Memory B cell (primary cell): ENCODE measurements at places on chromosomes 13 and 19.

DNA sequence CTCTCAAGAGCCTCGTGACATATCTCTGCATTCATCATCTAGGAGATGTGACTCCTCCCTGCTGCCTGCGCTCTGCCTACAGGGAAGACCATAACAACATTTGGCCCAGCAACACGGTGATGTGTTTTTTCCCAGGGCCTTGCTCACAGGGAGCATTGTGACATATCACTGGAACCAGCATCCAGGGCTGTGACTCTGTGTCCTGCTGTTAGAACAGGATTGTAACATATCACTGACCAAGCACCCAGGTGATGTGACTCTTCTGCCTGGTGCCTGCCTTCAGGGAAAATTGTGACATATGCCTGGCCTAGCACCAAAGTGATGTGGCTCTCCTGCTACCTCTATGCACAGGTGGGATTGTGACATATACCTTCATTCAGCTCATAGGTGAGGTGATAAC, 79.4 kb upstream of the ZNF43 start:
- no peak for DNase-seq

GRCh38 chr19:50181121-50181520, 18.0 kb upstream of the IZUMO2 start:
- no peak for DNase-seq

DNA sequence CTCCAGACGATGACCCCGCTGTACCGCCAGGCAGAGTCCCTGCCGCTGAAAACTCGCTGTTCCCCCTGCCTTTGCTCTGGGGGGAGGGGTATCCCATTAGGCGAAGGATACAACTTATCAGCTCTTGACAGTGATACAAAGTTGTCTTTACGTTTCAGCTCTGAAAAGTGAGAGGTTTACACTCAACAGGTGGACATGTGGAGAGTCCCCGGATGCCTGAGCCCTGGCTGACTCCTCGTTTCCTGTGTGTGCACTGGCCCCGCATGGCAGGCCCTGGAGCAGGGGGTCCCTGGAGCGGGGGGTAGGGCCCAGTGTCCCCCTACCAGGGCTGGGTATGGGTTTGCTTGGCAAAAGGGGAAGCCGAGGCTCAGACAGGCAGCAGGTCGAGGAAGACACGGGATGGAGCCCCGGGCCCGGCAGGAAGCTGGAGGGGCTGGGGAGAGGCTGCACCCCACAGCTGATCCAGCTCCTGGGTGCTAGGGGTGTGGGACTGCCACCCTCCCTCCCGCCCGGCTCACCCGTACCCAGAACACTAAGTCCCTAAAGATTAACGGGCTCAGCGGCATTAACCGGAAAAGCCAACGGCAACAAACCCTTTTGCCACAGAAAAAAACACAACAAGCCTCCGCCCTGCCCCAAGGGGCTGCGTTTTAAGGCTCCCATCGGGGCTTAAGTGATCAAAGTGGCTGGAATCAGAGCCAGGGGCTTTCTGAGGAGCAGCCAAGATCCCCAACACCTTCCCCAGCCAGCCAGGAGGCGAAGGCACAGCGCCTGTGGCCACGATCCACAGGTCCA, 5.6 kb downstream of the TCF3 start:
- no peak for DNase-seq

- no peak for DNase-seq
These were observed 78.3 kb downstream of the TSHZ3 start for GRCh38 chr19:31270897-31271296.

DNA sequence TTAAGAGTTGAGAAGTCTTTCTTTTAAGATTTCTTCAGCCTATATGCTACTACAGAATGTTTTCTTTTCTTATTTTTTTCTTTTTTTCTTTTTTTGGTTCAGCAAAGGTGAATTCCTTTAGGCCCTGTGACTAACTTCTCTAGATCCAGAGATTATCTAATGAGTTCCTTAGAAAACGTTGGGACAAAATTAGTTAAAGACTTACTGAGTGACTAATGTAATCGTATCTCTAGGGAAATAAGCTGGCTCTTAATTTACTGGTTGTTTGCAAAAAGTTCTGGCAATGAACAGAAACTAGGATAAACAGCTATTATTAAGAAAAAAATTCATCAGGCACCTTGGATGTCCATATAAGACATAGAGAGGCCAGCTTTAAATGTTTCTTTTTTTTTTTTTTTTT, 30.7 kb upstream of the CSNK1A1L start:
- no peak for DNase-seq

- DNase-seq: no peak
These were observed 22.5 kb downstream of the DHRS12 start for GRCh38 chr13:51781246-51782022.

DNA sequence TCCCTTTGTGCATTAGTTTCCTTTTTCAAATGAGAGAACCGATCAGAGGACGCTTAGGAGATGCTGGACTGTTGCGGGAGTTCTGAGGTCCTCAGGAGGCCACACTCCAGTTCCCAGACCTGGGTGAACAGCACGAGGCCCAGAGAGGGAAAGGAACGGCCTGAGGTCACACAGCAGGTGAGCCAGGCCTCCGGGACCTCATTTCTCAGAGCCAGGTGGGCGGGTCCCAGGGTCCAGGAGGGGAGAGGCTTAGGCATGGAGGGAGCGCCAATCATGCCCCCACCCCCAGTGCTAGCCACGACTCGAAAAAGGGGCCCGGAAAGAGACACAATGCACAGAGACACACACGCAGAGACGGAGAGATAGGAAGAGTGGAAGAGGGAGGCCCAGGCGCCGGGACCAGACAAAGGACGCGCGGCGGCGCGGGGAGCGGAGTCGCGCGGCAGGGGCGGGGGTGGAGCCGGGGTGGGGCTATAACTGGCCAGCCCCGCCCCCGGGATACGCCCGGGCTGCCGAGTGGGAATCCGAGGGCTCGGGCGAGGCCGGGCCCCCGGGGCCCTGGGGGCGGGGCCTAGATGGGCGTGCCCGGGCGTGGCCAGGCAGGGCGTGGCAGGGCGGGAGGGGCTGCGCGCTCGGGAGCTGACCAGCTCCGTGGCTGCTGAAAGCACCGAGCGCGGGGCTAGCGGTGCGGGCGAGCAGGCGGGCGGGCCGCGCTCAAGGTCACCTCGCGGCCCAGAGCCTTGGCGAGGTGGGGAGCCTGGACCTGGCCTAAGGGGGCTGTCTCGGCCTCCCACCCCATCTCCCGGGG, 1.6 kb downstream of the ELAVL3 start:
- no peak for DNase-seq

GRCh38 chr13:44540761-44541434, 35.2 kb downstream of the TSC22D1 start:
- DNase-seq: no peak

GRCh38 chr13:106755542-106755941, 187.6 kb upstream of the ARGLU1 start:
- DNase-seq: no peak

- no peak for DNase-seq
These were observed 51.6 kb upstream of the UBL3 start for GRCh38 chr13:29901710-29902631.

DNA sequence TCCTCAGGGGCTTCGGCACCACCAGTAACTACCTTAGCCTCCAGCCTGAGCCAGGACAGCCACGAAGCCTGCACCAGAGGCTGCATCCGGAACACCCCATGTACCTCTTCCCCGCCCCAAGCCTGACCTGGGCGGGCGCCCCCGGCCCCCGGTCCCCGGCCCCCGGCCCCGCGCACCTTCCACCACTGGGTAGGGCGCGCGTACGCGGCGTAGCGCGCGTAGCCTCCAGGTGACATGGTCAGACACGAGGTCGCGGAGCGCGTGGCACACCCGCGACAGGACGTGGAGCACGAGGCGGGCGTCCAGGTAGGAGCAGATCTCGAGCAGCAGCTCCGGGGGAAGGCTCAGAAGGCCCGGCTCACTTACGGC, 450 bp downstream of the FBXW9 start:
- DNase-seq: no peak

DNA sequence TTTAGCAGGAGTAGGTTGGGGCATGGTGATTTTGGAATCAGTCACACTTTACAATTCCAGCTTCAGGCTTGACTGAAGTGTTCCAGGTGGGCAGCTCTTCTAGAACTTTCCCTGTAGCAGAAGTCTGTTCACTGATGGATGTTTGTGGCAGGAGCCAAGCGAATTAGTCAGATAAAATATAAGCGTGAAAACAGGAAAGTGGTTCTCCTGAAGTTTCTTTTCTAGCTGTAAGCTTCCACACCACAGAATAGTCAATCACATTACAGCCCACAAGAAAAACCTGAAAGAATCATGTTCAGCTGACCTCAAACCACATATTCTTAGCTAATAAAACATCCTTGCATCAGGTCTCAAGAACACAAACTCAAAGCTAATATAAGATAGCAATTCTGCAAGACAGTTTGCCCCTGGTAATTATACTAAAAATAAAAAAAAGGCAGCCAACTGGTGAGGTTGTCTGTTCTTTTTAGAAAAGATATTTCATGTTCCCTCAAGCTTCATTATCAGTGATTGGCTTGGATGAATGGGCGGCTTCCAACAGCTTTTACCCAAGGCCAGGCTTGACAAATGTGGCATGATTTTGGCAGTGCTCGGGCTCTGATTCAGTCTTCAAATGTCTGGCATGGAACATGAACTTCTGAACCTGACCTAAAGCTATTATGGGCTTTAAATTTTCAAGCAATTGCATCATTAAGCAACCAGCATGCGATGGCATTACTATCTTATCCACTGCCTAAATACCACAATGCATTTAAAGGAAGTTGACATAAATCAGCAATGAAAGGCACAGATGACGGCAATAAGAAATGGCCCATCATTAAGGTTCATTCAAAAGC, 136.8 kb downstream of the DCLK1 start:
- no peak for DNase-seq

DNA sequence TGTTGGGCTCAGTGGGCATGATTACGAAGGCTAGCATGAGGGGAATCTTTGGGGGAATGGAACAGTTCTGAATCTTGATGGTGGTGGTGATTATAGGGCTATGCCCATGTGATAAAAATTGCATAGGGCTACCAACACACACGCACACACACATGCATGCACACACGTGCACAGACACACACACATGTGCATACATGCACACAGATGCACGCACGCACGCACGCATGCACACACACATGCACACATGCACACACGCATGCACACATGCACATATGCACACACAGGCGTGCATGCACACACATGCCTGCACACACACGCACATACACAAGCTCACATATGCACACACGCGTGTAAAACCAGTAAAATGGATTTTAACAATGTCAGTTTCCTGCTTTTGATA, 85.9 kb downstream of the MUC16 start:
- no peak for DNase-seq

- no peak for DNase-seq
These were observed 22.4 kb downstream of the AMER2 start for GRCh38 chr13:25149711-25150110.

DNA sequence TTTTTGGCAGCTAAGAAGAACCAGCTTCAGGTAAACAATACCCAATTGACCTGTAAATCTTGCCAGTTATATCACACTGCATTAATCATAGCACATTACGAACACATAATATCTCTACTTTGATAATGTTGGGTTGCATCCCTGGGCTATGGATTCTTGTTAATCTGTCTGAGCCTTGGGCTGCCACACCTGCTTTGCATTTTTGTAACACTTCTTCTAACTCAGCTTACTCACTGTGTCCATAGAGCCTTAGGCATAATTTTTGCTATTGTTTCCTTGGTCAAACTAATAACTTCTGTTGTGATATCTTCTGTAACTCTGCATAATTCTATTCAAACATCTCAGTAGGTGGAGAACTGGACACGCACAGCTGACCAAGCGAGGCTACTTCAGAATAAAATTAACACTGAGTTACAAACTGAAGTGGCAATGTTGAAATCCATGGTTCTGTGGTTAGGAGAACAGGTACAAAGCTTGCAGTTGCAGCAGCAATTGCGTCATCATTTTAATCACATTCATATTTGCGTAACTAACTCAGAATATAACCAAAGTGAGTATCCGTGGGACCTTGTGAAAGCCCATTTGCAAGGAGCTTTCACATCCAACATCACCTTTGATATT, 6.4 kb downstream of the ZNF350 start:
- no peak for DNase-seq

GRCh38 chr19:11848594-11849469, at the start of gene ZNF439:
Gene ZNF439 (plus strand): TSS chr19:11848726. CDS start chr19:11848868, 142 bp downstream.
- DNase-seq: peak; percentile 84

GRCh38 chr19:19185853-19186740, 5.9 kb downstream of the BORCS8 start:
- DNase-seq: peak; percentile 32

DNA sequence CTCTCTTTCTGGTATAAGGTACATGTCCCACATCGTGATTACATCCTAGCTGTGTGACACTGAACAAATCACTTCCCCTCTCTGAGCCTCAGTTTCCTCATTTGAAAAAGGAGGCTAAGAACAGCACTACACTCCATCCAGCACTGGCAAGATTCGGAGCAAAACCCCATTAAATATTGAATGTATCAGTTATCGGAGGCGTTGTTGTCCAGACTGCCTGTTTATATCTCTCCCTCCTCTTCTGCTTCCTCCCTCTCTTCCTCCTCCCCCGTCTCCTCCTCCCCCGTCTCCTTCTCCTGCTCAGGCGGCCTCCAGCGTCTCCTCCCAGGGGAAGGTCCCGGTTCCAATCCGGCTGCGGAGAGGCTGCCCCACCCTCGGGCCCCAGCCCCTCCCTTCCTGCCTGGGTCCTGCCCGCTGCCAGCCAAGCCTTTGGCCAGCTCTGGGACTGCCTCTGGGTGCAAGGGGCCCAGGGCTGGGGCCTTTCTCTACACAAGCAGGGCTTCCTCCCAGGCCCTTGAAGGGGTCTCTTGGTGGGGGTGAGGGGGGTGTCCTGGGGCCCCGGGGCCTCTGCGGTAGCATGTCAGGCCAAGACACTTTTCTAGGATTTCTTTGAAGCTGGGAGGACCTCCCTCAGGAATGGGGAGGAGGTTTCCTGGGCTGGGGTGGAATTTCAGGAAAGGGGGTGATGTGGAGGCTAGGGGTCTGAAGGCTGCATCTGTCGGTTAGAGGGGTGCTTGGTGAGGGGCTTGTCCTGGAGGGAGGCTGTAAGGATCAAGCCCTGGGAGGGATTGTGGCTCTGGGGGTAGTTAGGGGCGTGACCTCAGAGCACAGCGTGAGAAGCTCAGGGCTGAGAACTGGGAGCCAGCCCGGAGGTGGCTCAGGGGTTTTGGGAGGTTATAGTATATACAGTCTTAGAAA, 1.9 kb downstream of the RRAS start:
- peak; percentile 18 for DNase-seq

GRCh38 chr13:37306778-37307544, 201.5 kb upstream of the CSNK1A1L start:
- no peak for DNase-seq

DNA sequence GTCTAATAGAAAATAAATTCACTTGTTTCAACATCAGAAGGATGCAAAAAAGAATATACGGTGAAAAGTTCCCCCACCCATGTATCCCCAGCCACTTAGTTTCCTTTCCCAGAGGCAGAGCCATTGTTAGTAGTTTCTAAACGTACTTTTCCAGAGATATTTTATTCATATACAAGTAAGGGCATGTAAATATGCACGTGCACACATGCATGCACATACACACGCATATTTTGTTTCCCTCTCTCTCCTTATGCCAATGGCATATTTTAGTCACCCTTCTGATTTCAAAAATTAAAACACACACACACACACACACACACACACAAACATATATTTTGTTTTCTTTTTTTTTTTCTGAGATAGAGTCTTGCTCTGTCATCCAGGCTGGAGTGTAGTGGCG, 147.4 kb downstream of the PDS5B start:
- DNase-seq: no peak
